Activated CD8-positive, alpha-beta memory T cell treated with anti-CD3 and anti-CD28 coated beads for 48 hours (primary cell): ENCODE measurements at places on chromosomes 4 and X.
A peak's percentile ranks its signal among the peaks of the same experiment; 100 is the strongest.

GRCh38 chrX:43881410-43882293 lies 598 bp downstream of the MAOB start:
- no peak for DNase-seq

- no peak for DNase-seq
Measured at GRCh38 chrX:57121816-57122215, 468 bp upstream of the SPIN2B start.

- DNase-seq, result no peak
Measured at GRCh38 chr4:87257523-87257922, 37.1 kb upstream of the KLHL8 start.

DNA sequence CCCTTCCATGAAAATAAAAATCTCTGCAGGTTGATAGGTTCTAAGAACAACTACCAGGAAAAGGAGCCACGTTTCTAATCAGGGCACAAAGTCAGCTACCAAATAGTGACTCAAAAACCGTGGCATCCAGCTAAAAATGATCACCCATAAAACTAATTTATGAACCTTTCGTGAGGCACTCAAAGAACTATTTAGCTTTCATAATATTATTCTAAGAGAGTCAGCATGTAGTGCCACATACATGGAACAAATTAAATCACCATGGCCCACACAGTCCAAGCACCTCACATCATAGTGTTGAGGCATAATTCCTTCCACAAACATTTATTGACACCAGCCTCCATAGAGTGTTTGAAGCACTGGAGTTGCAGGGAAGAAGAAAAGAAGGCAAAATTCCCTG lies 252.0 kb upstream of the PPARGC1A start:
- no peak for DNase-seq

DNA sequence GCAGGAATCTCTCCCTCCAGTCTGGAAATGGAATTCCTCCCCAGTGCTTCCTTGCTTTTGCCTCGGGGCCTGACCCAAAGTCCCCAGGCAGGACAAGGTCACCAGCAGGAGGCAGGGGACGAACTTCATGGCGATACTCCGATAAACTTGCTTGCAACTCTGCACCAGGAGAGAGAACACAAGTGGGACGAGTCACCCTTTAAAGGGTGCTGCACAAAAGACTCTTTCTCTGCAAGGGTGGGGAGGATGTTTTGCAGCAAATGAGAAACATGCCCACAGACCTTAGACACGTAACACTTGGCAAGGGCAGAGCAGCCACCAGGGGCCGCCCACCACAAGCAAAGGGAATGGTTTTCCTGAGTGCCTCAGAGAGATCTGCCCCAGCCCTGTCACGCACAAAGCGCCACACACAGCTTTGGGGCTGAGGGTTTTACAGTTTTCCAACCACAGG lies at the start of gene FGFBP2:
FGFBP2 (minus strand) TSS at position 175 of the 451 bp plus-strand sequence; CDS start at position 129, 46 bp downstream.
- peak; percentile 27 for DNase-seq

- no peak for DNase-seq
Measured at GRCh38 chr4:3246458-3247398, 2.2 kb upstream of the MSANTD1 start.

DNA sequence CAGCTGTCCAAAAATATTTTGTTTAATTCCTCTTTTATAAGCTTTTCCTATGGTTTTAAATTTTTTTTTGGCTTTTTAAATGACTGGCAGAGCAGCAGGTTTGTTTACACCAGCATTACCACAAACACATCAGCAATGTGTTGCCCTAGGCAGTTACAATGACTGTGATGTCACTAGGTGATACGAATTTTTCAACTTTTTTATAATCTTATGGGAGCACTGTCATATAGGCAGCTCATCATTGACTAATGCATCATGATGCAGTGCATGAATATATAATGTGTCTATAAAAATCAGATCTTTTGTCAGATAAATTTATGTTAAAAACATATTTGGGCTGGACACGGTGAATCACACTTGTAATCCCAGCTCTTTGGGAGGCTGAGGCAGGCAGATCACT lies 231.6 kb upstream of the SLIT2 start:
- DNase-seq, result no peak

DNA sequence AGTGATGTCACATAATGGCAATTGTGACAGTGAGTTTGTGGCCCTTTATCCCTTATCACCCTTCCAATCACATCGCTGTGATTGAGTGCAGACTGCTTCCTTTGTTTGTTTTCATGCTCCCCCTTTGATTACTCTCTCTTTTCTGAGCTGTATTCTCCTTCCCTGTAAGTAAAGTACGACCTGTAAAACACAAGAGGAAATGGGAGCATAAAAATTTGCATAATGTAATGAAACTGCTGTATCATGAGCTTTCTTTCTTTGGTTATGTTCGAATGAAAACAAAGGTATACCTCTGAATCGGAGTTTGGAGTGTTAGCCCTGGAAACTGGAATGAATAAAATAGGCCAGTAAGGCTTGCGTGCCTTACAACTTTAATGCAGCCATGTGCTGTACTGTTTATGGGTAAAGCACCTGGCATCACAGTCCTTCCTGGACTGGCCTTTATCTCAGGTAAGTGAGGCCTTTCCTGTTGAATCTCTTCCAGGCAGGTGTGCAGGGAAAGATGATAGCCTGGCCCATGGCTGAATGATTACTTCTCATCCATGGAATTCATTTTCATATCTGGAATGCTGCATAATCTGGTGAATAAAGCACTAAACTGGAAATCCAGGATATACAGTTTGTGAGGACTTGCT lies 26.6 kb upstream of the HS3ST1 start:
- DNase-seq, result no peak

DNA sequence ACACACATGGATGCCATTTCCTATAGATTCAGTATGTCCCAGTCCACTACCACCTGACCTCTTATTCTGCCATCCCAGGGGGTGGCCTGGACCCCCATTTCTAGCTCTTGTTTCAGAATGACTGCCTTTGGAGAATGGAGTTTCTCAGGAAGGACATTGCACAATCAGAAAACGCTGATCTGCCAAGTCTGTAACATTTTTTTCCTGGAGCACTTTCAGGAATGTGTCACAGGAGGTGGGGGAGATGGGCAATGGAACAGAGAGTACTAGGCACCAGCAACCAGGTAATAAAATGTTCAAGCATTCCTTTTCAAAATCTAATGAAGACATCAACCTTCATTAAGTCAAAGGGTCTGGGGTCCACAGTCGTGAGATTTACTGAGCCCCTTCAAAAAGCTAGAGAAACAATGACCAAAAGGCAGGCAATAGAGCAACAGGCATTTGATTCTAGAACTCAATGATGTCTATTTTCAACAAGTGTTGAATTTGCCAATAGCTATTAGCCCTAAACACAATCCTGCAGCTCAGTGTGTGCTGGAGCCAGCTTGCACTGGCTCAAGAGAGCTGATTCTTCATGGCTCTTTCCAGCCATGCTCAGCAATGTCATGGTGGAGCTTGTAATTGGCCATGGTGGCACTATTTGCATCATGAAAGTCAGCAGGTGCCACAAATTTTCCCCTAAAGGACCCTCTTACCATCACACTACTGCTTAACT lies 87.1 kb downstream of the KDR start:
- DNase-seq, result no peak

GRCh38 chrX:135112096-135112729 lies 8.1 kb downstream of the ETDB start:
- no peak for DNase-seq

GRCh38 chr4:96729641-96730040 lies 889.7 kb downstream of the PDHA2 start:
- no peak for DNase-seq

- DNase-seq, result no peak
Measured at GRCh38 chr4:12177416-12177815, 748.7 kb upstream of the HS3ST1 start.
